ENCODE measurements at places on chromosomes 3 and 15.

- peak; percentile 79 for DNase-seq
Observed at GRCh38 chr3:168096210-168096652, 507 bp upstream of the GOLIM4 start.

- DNase-seq = no peak
Observed at GRCh38 chr15:83436513-83437158, 10.5 kb upstream of the SH3GL3 start.

- no peak for DNase-seq
Observed at GRCh38 chr3:184188080-184188479, 2.1 kb downstream of the ABCF3 start.

DNA sequence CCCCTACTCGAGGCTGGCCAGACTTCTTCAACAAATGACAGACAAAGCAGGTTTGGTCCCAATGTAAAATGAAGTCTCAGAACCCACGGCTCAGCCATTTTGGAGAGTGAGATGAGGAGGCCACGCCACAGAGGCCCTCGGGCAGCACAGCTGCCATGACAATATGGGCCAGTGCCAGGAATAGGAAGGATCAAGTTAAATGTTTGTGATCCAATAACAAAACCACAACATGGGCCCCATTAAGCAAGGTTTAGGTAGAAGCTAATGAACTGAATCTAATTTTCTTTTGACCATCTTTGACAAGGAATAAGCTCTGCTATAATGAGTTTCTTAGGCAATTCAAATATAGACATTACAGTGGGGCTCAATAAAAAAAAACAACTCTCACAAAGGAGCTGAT lies 52.6 kb downstream of the RFTN1 start:
- no peak for DNase-seq

- no peak for DNase-seq
Observed at GRCh38 chr3:95775486-95776094, 1038.8 kb upstream of the EPHA6 start.

DNA sequence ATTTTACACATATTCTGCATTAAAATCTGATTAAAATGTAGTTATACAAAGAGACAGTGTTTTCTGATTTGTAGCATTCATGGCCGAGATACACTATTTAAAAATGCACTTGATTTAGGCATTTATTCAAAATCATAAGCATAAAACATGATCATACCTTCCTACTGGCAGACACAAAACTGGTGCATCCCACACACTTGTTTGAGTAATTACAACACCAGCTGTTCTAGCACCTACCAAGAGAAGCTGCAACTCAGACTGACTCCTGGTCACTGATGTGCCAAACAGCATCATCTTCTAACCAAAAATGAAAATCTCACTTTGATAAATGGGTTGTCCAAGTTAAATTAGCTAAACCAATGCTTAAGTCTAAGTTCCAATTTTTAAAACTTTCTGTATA lies 262.7 kb upstream of the NSMCE3 start:
- DNase-seq = no peak

- DNase-seq = no peak
Observed at GRCh38 chr3:114320246-114320645, 26.4 kb downstream of the TIGIT start.

DNA sequence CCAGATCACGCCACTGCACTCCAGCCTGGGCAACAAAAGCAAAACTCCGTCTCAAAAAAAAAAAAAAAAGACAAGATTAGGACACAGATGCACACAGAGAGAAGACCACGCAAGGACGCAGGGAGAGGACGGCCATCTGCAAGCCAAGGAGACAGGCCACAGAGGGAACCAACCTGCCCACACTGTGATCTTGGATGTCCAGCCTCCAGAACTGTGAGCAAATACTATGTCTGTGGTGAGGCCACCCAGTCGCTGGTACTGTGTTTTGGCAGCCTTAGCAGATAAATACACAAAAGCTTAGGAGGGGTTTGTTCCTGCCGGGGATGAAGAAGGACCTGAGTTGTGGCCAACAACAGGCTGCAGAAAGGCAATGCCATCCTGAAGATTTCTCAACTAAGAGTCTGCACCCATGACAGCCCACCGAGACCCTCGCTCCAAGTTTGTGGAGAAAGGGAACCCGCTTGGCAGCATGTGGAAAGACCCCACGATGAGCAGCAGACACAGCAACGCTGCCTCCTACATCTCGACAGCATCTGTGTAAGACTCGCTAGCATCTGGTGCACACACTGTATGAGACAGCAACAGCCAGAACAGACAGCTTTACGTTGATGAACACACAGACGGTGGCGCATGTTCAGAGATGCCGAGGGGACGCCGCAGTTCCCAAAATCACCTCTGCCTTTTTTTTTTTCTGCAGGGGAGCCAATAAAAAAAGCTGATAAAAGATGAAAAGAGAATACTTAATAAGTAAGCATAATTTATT lies 13.7 kb downstream of the CYFIP1 start:
- no peak for DNase-seq

DNA sequence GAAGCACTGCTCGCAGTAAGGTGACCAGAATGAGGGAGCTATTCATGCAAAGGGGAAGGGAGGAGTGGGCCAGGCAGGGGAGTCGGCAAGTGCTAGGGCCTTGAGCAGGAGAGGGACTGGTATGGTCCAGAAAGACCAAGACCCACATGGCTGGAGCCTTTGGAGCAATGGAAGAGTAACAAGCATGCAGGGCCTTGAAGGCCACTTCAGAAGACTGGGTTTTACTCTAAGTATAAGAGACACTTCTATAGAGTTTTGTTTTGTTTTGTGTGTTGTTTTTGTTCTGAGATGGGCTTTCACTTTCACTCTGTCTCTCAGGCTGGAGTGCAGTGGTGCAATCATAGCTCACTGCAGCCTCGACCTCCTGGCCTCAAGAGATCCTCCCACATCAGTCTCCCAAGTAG lies 42.0 kb downstream of the BFSP2 start:
- no peak for DNase-seq

DNA sequence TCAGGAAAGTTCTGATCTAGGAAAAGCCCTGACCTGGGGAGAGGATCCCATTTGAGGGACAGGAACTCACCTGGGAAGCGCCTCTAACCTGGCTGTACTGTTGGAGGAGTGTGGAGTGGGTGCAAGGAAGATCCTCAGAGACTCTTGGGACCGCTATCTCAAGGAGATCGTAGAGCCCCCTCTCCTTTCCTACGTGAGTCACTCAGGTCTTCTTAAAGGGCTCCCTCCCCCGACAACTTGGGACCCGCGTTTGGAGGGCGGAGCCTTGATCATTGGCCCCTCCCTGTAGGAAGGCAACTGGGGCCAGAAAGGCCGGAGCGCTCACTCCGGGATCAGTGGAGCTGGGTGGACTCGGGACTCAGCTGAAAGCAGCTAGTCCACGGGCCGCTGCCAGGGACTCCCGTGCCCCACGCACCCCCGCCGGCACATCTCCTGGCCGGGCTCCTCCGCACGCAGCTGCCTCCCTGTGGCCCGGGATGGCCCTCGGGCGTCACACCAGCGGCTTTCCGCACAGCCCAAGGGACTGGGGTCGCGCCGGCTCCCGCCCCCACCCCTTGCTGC lies 520 bp downstream of the SLC26A6 start:
- DNase-seq = no peak

DNA sequence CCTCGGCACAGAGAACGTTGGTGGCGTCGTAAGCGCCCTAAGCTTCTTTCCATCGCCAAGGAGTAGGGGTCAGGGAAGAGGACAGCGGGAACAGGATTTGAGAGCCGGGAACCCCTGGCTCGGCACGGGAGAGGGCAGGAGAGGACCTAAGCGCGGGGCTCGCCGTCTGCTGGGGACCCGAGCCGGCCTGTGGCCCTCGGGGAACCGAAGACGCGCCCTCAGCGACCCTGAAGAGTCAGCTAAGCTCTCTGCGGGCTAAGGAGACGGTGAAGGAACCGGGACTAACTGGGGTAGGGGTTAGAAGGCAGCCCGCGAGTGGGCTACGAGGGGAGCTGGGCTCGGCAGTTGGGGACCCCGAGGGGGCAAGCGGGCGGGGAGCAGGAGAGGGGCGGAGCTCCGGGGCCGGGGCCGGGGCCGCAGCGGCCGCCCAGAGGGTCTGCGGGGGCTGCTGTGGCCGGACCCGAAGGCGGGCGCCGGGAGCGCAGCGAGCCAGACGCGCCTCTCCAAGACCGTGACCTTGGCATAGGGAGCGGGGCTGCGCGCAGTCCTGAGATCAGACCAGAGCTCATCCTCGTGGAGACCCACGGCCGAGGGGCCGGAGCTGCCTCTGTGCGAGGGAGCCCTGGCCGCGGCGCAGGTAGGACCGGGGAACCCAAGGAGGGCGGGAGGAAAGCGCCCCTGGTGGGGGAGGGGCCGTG lies 574 bp downstream of the CASR start:
- no peak for DNase-seq

DNA sequence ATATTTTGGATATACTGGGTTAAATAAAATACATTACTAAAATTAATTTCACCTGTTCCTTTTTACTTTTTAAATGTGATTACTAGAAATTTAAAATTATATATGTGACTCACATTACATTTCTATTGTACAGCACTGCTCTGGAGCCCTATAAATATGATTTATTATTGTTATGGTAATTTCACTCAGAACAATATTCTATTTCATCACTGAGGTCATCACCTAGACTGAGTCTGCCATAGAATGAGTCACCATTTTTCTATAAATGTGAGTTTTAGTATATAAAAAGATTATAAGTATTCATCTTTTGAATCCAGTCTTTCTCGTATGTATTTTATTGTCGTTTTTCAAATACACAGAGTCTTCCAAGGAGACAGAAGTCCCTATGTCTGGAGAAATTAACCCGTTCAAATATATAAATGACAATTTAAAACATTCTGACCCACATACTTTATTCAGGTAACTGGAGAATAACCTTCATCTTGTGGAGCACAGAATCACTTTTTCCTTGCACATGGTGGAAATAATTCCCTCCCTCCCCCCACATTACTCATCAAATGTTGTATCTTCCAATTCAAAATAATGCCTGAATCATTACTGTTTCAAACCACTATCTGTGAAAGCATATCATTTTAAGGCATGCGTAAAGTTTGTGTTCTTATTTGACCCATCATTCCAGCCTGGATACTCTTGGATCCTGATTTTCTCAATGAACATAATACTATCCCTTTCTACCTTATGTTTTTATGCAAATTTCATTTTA lies 30.0 kb downstream of the CHST14 start:
- DNase-seq = no peak

DNA sequence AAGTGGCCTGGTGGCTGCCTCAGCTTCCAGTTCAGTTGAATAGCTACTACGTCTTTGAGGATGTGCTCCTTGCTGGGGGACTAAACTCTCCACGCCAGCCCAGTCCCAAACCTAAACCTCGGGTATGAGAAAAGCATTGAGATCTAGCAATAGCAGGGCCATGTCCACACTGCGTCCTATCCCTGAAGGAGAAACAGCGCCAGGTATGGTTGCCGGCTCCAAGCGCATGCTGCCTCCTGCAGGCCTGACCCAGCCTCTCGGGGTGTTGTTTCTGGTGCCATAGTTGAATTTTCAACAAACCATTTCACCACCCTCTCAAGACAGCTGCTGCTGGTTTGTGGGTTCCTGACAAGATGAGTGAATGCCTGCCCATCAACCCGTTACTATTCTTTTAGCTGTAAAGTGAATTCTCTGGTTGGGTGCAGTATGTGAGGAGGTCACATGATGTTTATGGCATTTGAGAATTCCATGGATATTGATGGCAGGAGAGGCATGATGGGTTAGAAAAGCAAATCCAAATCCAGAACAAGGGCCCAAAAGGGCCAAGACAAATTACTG lies 13.0 kb upstream of the SLC28A1 start:
- no peak for DNase-seq

- DNase-seq = no peak
Observed at GRCh38 chr3:168029705-168030104, 66.0 kb downstream of the GOLIM4 start.

- DNase-seq = no peak
Observed at GRCh38 chr3:123102826-123103225, 36.0 kb downstream of the PDIA5 start.

DNA sequence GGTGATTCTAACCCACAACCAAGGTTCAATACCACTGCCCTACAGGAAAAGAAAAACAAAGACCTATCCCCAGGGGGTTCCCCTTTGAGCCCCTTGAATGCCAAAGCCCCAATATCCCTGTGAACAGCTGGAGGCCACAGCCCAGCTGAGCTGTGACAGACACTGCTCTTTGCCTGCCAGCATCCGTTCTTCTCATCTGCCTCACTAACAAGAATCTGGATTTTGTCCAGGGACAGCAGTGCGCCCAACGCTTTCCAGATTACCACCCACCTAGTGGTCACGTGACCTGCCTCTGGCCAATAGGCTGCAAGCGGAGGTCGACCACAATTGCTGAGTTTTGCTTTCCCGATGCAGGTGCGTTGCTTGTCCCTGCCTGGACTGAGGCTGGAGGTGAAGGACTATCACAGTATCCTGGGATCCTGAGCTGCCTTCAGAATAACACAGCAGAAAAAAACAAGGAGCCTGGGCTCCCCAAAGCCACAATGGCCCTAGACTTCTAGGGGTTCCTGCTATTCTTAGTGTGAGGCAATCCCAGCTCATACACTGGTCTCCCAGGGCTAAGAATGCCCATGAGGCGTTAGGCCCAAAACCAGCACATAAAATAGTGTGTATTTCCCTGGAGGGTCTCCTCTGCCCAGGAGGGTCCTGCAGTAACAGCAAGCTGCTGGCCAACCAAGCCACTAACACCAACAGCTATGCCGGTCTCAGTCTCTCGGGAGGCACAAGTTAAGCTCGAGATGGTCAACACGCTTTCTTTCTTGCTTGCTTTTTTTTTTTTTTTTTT lies 13.8 kb downstream of the BDH1 start:
- DNase-seq = no peak
